ENCODE measurements at places on chromosomes 12 and 14. TPM values are rescaled to one million over a fixed set of nuclear protein-coding genes. Genes with fewer than 3 reads are reported as not detected.
A peak's percentile ranks its signal among the peaks of the same experiment; 100 is the strongest.

GRCh38 chr12:55818886-55819285, 1.0 kb downstream of the ORMDL2 start:
- no peak overlapping the region for H3K4me3 ChIP-seq
- no peaks in the 10 kb centered on the region for H3K27me3 ChIP-seq
- DNase-seq = no peak
- H3K27ac ChIP-seq = no peak overlapping the region
- H3K4me1 ChIP-seq = peaks cover 9% of the 10 kb centered on the region

GRCh38 chr14:28813810-28814209, 47.2 kb downstream of the FOXG1 start:
- H3K4me1 ChIP-seq = no peaks in the 10 kb centered on the region
- no peak for DNase-seq
- H3K27me3 ChIP-seq = no peaks in the 10 kb centered on the region
- H3K4me3 ChIP-seq = no peak overlapping the region
- H3K27ac ChIP-seq = no peak overlapping the region

DNA sequence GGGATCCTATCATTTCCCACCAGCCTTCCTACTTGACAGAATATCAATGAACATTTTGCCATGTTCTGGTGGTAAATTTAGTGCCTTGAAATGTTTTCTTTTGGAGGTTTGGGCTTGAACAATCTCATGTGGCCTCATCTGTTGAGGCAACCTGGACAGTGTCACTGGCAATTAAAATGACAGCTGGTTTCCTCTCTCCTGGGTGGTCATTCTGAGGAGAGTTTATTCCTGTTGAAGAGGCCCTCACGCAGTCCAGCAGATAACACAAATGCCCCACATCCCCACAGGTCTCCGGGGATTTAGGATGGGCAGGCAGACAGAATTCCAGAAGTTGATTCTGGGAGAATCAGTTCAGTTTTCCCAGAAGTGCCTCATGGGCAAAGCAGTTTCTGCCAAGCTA, 41.9 kb downstream of the MMAB start:
- peaks cover 70% of the 10 kb centered on the region for H3K36me3 ChIP-seq
- no peak overlapping the region for H3K4me3 ChIP-seq
- H3K27me3 ChIP-seq = no peaks in the 10 kb centered on the region

DNA sequence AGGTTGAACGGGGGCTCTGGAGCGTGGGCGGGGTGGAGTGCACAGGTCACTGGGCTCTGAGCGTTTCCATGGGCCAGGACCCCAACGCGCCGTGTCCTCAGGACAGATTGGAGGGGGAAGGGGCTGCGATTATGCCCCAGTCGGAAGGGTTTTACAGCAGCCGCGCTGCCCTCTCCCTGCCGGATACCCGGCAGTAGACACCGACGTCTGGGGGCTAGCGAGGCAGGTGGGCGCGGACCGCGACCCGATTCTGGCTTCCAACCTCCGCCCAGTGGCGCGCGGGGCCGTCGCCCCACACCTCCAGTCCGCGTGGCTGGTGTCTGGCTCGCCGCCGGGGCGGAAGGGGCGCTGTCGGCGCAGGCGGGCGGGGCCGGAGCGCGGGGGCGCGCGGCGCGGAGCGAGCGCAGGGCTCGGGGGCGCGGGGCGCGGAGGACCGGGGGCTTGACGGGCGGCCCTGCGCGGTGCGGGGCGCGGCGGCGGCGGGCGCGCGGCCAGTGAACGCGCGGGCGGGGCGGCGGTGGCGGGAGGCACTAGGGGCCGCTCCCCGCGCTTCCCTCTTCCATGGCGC, 2.4 kb upstream of the KIF26A start:
- peaks cover 60% of the 10 kb centered on the region for H3K4me1 ChIP-seq
- no peak overlapping the region for H3K27ac ChIP-seq
- H3K4me3 ChIP-seq = no peak overlapping the region
- H3K27me3 ChIP-seq = peaks cover 59% of the 10 kb centered on the region
- peaks cover 2% of the 10 kb centered on the region for H3K36me3 ChIP-seq
- peak; percentile 65 for DNase-seq

- no peak overlapping the region for H3K4me3 ChIP-seq
- no peak for DNase-seq
- no peaks in the 10 kb centered on the region for H3K36me3 ChIP-seq
- H3K27ac ChIP-seq = no peak overlapping the region
Observed at GRCh38 chr12:68451261-68452077, 119.3 kb upstream of the MDM1 start.

DNA sequence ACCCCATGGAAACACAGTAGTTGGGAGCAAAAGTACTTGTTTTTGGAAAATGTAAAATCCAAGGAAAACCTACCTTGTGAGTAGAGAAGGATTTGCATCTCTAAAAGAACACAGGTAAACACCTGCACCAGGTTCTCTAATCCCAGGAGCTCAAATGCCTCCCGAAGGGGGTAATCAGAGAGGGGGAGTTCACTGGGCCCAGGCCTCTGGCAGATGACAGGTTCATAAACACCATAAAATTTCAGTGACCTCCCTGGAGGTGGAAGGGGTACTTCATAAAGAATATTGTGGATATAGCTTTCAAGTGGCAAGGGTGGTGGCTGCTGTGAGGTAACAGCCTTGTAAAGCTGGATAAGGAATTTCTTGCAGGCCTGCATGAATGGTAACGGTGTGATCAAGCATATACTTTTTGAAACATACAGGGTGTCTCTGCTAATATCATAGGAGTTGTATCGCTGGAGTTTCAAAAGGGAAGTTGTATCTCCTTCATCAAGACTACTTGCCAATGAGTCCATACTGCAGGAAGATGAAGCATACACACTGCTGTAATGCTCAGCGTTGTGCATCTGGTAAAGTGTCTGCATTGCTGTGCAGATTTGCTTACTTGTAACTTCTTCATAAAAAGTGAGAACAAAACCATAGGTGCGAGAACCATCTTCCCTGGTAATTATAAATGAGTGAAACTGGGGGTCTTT, 111.3 kb downstream of the DENND5B start:
- no peak for DNase-seq
- H3K4me3 ChIP-seq = no peak overlapping the region
- H3K36me3 ChIP-seq = no peaks in the 10 kb centered on the region
- no peaks in the 10 kb centered on the region for H3K4me1 ChIP-seq

The DBX2 gene
- polyA plus RNA-seq = 27.8 TPM
